GM13976 (cell line): ENCODE measurements at places on chromosomes 4 and X.
A peak's percentile ranks its signal among the peaks of the same experiment; 100 is the strongest.

DNA sequence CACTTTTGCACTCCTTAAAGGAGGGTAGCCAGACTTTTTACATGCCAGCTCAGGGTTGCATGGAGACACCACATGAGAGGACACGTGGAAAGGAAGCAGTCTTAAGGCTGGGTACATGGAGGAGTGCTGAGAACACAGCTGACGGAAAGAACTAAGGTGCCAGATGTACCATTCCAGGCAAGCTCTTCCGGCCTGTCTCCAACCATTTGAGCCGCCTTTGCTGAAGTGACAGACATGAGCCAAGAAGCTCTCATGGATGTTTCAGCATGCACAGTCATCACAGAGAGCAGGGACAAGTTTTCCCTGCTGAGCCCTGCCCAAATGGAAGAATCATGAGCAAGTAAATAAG is 83.4 kb upstream of the BMP2K start:
- no peak for DNase-seq

DNA sequence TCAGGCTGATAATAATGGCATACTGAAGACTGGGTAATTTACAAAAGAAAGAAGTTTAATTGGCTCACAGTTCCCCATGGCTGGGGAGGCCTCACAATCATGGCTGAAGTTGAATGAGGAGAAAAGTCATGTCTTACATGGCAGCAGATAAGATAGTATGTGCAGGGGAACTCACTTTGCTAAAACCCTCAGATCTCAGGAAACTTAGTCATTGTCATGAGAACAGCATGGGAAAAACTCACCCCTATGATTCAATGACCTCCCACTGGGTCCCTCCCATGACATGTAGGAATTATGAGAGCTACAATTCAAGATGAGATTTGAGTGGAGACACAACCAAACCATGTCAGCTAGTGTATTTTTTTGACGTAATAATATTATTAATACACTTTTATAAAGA is 149.8 kb upstream of the BOD1L1 start:
- DNase-seq: no peak

DNA sequence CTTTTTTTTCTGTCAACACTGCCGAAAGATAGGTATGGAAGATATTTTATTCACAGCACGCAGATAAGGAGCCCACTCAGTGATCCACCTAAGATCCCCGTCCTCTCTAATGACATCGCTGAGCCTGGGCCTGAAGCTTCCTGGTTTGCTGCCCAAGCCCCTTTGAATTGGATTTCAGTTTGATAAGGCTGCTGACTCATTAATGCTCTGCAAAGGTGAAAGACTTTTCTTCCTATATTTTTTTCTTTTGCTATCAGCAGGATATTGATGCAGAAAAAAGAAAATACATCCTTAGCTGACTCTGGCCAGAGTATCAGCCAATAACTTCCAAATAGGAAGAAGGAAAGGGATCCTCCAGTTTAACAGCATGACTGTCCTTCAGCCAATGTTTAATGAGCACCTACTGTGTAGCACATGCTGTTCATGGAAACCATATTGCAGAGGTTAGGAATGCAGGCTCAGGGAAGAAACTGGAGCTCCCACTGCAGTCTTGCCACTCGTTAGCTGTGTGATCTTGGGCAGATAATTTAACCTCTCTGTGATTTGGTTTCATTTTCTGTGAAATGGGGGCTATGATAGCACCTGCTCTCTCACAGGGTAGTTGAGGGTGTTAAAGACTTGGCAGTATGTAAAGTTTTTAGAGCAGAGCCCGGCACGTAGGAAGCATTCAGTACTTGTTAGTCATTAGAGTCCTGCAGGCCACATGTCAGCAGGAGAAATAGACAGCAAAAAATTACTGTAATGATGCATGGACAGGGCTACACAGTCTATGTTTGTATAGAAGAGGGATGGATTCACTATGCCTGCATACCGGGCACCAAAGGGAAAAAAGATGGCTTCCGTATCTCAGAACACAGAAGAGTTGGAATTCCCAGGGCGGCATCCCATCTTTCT is 39.3 kb downstream of the EVC start:
- peak; percentile 11 for DNase-seq

- DNase-seq: no peak
Observed at GRCh38 chr4:76987153-76987591, 37.6 kb downstream of the SEPTIN11 start.

DNA sequence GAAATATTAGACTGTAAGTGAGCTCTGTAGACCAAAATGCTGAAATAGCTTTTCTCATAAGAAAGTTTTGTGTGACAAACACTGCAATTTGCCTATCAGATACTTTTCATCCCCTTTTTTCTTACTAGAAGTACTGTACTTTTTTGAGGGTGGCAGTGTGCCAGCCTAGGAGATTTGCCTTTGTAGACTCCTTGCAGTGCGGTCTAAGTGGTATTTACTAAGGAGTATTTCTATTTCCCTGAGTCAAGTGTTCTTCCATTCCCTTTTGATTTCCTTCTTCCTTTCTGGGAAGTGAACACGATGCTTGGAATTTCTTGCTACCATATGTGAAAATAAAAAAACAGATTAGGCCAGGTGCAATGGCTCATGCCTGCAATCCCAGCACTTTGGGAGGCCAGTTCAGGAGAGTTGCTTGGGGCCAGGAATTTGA is 34.6 kb downstream of the PDLIM5 start:
- no peak for DNase-seq

- DNase-seq: peak; percentile 55
Observed at GRCh38 chrX:134388161-134389109, 71.5 kb upstream of the HPRT1 start.

DNA sequence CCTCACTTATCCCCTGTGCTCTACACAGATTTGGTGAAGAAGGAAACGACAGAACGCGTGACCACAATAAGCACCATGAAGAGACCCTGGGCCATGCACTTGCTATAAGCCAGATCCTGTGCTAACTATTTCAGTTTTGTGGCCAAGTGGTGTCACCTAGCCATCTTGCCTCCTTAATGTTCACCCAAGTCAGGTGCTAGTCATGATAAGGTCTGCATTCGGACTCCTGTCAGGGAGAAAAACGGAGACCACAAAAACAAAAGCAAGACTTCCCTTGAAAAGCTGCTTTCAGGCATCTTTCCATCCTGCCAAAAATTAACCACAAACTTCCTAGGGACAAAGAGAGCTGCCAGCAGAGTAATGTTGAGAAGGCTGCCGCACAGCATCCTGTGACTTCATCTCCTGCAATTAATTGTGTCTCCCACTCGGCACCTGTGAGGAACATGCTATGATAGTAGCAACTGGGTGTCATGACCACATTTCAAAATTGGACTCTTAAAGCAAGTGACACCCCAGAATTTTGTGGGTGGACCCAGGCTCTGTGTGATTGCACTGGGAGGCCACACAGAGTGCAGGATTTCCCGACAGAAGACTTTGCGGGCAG is 8.8 kb upstream of the IDS start:
- DNase-seq: no peak

DNA sequence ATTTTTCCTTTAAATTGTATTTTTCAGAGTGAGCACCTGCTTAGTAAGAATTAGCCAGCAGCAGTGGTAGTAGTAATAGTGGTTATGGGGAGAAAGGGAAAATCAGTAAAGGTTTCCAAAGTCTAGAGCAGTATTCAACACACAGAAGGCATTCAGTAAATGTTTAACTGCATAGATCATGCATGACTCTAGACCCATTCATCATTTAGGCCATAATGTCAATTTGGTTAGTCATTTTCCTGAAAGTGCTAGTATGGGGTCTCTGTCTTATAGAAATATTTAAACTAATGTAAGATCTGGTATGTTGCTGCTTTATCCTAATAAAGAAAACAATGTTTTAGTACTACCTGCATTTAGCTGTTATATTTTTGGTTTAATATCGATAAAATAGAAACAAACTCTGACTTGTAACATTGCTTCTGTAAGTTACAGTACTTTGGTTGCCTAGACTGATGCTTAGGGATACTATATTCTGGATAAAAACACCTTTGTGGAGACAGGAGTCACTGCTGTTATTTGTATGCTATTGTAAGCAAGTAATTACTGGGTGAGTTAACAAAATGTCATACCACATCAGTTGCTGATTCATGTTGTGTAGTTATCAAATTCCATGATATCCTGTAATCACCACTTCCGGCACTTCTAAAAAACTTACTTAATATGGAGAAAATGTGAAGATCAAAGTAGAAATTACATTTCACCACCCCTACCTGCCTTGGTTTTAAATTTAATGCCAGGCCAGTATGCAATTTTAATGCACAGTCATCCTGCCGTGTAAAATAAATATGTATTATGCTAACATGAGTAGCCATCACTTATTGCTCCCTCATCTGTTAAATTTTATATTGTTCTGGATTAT is 115.8 kb upstream of the BMPR1B start:
- no peak for DNase-seq

DNA sequence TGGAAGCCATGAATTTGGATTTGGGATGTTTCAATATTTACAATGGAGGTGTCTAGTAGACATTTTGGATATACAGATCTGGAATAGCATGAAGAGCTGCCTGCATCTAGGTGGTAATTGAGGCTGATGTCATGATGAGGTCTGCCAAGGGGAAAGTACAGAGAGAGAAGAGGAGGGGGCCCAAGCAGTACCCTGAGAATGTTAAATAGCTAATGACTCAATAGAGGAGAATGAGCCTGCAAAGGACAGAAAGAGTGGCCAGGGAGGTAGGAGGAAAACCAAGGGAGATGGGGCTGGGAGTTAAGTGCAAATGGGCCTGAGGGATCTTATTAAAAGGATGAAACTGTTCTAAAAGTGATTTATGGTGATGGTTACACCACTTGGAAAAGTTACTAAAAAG is 182.2 kb upstream of the KIT start:
- DNase-seq: no peak

DNA sequence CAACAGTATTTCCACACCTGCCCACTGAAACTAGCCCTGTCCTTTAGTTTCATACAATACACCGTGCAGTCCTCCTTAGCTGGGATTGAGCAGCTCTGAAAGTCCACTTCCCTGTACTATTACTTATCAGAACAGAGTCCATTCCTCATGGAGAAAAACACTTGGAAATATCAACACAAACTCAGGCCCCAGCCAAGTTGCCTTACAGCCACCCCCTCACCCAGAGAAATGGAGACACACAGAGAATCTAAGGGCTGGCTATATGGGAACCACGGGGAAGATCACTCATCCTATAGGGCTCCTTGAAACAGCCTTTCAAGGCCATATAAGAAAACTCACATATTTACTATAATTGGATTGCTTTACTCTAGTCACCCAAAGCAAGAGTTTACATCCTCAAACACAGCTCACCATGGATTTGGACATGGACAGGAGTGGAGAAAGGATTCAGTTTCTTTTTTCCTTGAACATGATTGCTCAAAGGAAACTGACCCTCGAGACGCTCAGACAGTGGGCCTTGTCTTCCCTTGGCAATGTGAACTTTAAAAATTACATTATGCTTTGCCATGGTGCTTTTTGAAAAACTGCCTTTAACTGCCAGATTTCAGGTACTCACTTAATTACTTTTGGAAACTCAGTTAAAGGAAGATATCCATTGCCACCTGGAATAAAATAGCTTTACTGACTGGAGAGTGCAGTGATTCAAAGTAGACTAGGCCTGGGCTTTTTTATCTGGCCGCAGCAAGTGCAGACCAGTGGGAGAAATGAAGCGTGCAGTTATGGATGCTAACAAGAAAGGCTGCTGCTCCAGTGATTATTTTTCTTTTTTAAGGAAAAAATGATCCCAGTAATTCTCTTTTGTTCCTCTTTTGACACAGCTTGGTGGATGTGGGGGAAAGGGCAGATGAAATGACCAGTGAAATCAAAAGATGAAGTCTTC is 1.6 kb downstream of the SCARB2 start:
- no peak for DNase-seq

GRCh38 chr4:67459164-67459563 is 86.1 kb downstream of the CENPC start:
- DNase-seq: no peak

DNA sequence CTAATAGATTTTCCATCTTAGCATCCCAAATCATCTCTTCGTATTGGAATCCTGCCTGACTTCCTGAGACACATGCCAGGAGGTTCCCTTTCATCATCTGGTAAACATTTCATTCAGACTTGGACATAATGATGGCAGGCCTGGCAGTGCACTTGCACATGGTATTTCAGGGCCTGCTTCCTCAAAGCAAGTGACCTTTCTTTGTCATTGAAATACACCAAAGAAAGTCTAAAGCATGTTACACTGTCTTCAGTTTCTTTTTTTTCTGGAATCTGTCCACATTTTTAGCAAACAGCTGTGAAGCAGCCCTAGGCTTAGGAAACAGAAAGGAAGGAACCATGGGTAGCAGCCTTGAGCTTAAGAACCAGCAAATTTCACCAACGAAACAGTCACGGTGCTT is 205.9 kb upstream of the VCX start:
- no peak for DNase-seq

GRCh38 chr4:153799694-153800074 is 10.8 kb upstream of the SFRP2 start:
- DNase-seq: no peak

GRCh38 chrX:23664496-23664895 is 2.8 kb upstream of the PRDX4 start:
- DNase-seq: no peak

DNA sequence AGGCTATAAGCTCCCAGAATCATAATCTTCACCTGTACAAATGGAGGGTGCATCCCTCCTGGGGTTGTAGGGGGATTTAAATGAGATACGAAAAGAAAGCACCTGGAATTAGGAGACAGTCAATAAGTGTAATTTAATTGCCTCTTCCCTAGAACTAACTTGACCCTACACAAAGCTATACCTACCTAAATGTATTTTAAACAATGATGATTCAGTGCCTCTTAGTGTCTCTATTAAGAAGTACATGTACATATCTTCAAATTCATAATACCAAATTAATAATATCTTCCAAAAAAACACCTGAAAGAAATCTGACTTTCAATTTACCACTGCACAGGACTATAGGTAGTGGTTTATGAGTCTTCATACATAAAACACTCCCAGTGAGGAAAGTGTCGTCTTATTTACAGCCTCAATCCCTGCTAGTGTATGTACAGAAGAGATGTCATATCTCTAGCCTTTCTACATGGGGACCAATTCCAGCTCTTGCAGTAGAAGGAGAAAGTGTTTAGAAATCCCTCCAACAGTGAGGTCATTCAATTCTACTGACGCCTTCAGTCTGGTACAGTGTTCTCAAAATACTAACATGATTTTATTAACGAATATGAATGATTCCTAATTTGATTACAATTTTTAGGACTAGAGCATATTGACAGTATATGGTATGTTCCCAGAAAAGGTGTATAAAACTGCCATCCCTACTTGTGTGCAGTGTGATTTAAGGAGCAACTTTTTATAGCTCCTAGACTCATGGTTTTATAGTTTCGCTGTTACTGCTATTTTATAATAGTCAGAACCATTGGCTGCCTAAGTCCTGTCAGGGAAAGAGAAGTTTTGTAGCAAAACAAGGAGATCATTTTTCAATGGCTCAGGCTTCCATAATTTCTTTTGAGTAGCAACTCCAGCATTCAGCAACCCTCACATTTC is 282.7 kb downstream of the UNC5C start:
- no peak for DNase-seq

- no peak for DNase-seq
Observed at GRCh38 chr4:8146157-8146556, 12.5 kb downstream of the ABLIM2 start.

GRCh38 chr4:133620555-133620954 is 471.5 kb downstream of the PCDH10 start:
- no peak for DNase-seq

- no peak for DNase-seq
Observed at GRCh38 chrX:112819813-112820212, 20.8 kb downstream of the AMOT start.

GRCh38 chr4:45663003-45663402 is 460.9 kb downstream of the GABRG1 start:
- DNase-seq: no peak

- DNase-seq: no peak
Observed at GRCh38 chr4:117783716-117784115, 250.6 kb upstream of the NDST3 start.
